ENCODE measurements at places on chromosomes 5 and 9.

DNA sequence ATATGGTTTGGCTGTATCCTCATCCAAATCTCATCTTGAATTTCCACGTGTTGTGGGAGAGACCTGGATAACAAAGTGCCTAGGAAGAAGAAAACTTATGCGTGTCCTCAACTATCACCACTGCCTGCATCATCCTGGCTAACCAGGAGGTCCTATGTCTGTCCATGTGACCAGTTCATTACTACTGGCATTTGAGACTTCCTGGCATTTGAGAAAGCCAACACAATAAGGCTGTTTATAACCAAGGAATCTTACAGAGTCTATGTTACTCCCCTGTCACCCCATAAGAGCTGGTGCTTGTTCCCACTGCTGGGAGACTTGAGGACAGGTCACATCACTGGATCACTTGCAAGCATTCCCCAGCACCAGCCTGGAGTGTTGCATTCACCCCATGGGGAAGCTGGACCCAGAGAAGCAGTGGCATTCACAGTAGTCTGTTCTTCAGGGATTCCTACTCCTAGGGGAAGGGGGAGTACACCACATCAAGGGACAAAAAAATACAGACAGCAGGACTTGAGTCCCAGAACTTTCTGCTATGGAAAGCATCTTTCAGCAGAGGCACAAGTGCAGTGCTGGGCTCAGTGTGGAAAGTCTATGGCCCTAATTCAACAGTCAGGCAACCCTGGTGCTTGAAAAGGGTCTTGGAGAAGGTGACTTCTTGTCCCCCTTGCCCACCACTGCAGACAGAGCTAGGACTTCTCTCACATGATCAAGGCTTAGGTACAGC, 717.1 kb downstream of the SEMA5A start:
- DNase-seq: no peak

DNA sequence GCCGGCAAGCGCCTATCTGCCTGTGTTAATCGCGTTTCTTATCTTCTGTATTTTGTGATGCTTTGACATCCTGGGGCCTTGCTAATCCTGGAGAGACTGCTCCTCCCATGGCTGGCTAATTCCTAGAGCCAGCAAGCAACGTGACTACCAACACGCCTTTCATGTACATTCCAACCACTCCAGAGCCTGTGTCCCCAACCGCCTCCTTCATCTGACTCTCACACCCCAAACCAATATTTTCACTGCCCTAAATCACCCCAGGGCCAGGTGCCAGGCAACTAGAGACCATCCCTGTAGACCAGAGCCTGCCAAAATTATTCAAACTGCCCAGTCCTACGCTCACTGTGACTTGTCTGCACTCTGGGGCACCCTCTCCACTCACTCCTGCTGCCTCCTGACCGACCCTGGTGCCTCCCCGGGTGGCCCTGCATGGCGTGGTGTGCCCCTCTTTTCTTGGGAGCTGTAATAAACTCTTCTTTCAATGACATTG, 50.5 kb upstream of the COL5A1 start:
- no peak for DNase-seq

DNA sequence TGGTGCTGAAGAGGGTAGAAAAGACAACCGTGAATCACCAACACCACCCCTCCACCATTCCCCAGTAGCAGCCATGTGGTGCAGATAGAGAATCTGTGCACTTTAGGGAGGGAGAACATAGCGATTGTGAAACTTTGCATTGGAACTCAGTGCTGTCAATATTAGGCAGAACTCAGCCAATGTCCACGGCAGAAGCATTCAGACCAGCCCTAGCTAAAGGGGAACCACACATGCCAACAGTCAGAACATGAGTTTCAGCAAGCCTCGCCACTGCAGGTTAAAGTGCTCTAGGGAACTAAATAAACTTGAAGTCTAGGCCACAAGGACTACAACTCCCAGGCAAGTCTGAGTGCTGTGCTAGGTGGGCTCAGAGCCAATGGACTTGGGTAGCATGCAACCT, 38.5 kb upstream of the DEPDC1B start:
- DNase-seq: no peak

DNA sequence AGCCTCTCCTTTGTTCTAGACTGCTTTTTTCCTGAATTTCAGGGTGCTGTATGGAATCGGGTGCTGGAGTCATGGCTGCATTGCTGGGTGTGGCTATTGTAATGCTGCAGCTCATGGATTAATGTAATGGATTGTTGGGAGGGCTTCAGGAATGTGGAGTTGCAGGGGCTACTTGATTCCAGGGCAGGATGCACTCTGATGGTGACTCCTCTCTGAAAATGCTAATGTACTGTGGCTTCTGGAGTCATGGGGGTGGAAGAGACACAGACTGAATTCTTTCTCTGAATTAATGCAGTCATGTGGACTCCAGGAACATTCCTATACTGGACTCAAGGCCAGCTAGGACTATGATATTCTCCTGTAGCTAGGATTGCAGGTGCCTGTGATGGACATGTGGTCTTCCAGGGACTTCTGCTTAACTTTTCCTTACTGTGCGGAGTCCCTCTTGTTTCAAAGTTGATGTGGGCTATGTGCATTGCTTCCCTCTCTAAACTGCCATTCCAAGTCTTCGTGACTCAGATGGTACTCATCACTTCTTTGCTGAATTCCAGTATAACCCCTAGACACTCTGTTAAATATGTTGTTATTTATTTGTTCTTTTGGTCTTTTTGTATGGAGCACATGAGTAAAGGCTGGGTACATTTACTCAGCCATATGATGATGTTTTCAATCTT, 396.2 kb downstream of the KCTD16 start:
- no peak for DNase-seq

- DNase-seq: no peak
Measured at GRCh38 chr5:156675395-156675794, 174.7 kb upstream of the PPP1R2B start.

GRCh38 chr5:10424124-10424731, 17.5 kb upstream of the ROPN1L start:
- DNase-seq: peak; percentile 22

DNA sequence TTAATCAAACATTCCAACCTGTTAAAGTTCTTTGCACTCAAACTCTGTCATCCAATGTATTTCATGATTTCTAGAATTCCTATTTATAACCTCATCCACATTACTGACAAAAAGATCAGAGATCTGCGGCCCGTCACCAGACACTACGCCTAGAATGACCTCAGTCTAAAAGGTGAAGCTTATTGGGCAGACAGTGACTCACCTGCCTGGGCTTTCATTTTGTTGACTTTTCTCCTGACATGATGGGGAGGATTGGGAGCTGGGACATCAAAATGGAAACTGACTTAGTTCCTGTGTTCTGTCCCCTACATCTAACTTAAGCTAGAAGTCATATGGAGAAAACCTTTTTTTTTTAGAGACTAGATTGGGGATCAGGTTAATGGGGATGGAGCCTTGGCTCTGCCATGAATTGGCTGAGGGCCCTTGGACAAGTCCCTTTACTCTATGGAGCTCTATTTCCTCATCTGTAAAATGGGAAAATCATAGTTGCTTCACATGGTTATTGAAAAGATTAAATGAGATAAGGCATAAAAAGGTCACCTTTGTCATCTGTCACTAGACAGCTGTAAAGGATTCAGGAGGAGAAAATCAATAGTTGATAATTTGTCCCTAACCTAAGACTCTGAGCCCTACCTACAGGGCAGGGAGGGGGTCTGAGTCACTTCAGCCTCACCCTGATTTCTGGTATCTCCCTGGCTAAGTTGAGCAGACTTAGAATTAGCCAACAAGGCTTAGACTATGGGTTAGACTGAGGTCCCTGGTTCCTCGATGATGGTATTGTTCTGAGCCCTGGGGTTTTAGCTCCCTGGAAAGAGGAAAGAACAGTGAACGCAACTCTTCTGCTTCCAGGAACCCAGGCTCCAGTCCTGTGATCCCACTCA, 224.8 kb upstream of the TBC1D2 start:
- DNase-seq: no peak

GRCh38 chr9:89740722-89741121, 135.9 kb downstream of the GADD45G start:
- no peak for DNase-seq

- no peak for DNase-seq
Measured at GRCh38 chr9:35675732-35676392, 2.1 kb downstream of the CA9 start.

DNA sequence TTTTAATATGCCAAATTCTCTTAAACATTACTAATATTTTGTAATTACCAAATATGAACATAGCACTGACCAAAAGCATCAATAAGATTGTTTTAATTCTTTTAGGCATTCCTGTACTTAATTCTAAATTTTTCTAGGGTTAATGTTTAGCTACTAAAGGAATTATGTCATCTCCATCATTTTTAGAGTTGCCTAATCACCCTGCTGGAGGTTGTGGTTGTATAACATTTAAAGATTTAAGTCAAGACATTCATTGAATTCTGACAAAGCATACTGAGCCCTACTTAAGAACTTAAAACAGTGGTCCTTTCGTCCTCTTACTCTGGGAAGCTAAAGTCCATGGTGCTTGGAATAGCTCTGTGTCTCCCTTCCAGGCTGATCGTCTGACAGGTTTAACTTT, 28.1 kb upstream of the DAB2 start:
- DNase-seq: no peak

GRCh38 chr5:115579747-115580173, 22.5 kb downstream of the TICAM2 start:
- DNase-seq: no peak

GRCh38 chr9:124743686-124744348, 27.3 kb downstream of the NR6A1 start:
- DNase-seq: no peak

- no peak for DNase-seq
Measured at GRCh38 chr5:152256580-152256979, 148.5 kb downstream of the NMUR2 start.

- no peak for DNase-seq
Measured at GRCh38 chr9:26520141-26520540, 372.5 kb downstream of the CAAP1 start.

GRCh38 chr9:14157191-14157590, 156.8 kb downstream of the NFIB start:
- no peak for DNase-seq

DNA sequence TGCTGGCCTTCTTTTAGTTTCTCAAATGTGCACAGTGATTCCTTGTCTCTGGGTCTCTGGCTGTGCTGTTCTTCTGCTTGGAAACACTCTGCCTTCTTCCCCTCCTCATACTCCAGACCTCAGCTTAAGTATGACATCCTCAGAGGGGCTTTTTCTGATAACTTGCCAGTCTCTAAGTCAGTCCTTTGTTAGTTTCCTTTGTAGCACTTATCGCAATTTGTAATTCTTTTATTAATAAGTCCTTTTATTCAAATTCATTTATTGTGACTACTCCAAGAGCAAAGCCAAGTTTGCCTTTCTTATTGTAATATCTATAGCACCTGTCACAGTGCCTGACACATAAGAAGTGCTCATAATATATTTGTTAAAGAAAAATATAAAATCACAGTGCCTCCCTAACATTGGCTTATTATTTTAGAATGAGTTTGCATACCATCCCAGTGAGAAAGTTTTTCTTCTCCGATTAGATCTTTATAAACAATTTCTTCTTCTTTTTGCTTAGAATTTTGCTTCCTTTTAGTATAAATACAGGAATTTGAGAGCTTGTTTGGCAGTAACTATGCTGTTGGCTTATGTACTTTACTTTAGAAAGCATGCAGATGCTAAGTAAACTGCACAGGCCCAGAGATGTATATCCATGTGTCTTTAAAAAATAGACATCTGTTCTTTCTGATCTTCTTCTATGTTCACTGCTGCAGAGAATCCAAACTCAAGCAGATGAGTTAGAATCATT, 198.0 kb downstream of the GAS1 start:
- DNase-seq: no peak

All from NCI-H1092 (cell line).